Activated naive CD8-positive, alpha-beta T cell treated with anti-CD3 and anti-CD28 coated beads for 36 hours (primary cell): ENCODE measurements at places on chromosomes 2 and 18.
A peak's percentile ranks its signal among the peaks of the same experiment; 100 is the strongest.

DNA sequence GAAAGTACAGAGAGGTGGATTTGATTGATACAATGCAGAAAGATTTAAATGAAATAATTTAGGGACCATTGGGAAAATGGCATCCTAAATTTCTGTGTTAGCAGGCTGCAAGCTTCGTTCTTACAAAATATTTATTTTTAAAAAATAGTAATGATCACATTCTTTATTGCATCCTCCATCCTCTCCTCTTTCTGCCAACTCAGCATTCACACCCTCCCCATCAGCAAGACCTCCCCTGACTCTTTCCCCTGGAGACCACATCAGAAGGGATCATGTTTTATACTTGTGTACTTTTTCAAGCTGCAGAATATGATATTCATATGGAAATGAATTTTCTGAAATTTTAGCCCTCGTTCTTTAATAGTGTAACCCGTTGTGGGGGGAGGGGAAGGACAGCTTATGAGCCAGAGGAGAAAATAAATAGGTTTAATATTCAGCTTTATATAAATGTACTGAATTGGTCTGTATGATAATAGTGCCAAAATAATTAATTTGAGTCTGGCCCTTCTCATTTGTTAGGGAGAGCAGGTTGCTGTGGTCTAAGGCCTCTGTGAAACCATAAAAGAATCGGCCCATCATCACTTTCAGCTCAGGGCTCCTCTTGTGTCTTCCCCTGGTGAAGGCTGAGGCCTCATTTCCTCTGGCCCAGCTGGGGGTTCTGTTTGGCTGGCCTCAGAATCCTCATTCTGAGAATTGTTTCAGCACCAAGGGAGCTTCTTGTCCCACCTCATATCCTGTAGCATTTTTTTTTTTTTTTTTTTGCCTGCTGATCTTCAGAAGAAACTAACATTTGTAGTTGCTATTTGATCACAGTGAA lies 330.8 kb downstream of the TXNL1 start:
- DNase-seq: no peak

DNA sequence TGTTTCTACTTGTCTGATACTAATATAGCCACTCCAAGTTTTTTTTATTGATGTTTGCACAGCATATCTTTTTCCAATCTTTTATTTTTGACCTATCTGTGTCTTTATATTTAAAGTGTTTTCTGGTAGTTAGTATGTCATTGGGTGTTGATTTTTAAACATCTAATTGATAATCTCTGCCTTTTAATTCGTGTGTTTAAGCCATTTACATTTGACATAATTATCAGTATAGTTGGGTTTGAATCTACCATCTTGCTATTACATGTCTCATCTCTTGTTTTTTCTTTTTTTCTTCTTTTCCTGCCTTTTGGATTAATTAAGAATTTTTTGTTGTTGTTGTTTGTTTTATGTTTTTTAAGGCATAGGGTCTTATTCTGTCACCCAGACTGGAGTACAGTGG lies 44.2 kb downstream of the TAF1B start:
- DNase-seq: no peak

GRCh38 chr2:9199716-9200632 lies 6.6 kb upstream of the ASAP2 start:
- DNase-seq: no peak

GRCh38 chr2:95043300-95044093 lies 18.0 kb downstream of the MAL start:
- DNase-seq: peak; percentile 51

DNA sequence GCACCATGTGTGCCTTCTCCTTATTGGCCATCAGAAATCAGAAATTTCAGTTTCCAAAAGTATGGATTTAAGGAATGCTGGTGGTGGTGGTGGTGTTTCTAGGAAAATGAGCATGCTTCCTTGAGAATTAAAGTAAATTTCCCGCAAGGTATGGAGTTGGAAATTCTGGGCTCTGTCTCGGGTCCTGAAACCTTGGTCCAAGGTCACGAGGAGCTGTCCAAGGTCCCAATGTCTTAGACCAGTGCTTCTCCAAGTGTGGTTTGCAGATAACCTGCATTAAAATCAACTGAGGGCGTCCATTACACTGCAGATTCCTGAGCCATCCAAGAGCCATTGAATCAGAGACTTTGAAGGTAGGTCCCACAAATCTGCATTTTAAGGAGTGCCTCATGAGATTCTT lies 210.9 kb upstream of the PKDCC start:
- DNase-seq: no peak

DNA sequence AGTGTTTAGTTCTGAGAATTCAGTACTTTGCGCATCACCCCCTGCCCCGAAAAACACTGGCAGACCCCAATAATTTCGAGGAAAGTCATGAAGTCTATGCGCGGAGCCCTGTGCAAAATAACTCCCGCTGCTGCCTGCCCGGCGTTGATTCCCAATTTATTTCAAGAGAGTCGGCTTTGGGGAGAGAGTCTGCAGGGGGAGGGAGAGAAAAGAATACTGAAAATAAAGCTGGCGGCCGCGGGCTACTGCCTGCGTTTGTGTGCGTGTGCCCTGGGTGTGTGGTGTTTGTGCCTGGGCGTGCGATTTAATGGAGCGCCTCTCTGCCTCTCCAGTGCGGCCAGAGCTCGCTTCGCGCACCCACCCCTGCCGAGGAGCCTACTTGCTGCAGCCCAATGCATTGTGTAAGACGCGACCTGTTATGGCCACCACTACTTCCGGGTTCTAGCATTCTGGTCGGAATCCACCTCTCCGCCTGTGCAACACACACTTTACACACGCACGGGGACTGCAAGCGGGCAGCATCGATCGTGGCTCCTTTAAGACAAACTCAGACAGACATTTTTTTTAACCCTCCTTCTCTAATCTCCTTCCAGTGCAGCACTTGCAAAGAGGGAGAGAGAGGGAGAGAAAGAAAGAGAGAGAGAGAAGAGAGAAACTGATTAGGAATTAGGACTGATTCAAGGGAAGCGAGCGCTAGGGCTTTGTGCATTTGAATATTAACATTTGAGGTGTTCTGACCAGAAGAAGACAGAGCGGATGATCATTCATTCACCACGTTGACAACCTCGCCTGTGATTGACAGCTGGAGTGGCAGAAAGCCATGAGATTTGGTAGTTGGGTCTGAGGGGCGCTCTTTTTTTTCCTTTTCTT lies at the start of gene MEIS1:
Gene MEIS1, plus strand, starts transcription at position 447 of the 870 bp plus-strand sequence. CDS start 732 bp downstream, outside the sequence.
- DNase-seq: peak; percentile 34

DNA sequence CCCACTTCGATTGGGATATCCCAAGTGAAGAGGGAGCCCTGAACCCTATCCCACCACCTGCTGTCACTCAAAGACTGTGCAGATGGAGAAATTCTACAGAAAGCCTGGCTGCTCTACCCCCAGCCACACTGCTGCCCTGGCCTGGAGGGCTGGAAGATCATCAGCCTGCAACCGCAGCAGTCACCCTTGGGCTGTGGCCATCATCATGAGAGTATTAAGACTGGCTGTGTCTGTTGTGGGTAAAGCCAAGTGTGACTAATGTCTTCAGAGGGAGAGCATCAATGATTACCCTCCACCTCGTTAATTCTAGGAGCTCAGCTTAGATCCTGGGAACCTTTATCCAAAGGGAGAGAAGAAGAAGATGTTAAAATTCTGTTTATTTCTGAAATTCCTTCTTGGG lies 221.5 kb downstream of the TFCP2L1 start:
- no peak for DNase-seq

- no peak for DNase-seq
Observed at GRCh38 chr2:237896507-237896892, 37.1 kb downstream of the RAMP1 start.

- DNase-seq: no peak
Observed at GRCh38 chr2:211996857-211997256, 541.7 kb downstream of the ERBB4 start.

DNA sequence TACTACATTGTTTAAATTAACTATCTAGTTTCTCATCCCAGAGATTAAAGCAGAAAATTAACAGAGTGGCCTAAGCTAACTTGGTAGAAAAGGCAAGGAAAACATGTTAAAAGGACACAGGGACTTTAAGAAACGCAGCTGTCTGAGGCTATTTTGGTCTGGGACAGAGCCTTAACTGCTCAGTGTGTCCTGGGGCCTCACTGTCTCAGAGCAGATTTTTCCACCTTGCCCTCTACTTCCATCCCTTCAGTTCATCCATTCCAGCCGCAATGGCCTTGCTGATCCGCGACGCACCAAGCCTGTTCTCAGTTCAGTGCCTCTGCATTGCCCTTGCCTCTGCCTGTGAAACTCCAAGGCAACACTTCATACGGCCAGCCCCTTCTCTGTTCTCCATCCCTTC lies 114.9 kb upstream of the OSR1 start:
- no peak for DNase-seq
